ENCODE measurements at places on chromosomes 3 and 15.

DNA sequence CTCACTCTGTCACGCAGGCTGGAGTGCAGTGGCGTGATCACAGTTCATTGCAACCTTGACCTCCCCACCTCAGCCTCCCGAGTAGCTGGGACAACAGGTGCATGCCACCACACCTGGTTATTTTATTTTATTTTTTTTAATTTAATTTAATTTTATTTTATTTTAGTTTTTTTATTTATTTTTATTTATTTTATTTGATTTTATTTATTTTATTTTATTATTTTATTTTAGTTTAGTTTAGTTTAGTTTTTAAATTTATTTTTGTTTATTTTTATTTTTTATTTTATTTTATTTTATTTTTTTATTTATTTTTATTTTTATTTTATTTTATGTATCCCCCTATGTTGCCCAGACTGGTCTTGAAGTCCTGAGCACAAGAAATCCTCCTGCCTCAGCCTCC lies 202.3 kb upstream of the SLCO3A1 start:
- DNase-seq: no peak

GRCh38 chr15:52308446-52309153 lies 13.0 kb upstream of the MYO5C start:
- DNase-seq: no peak

DNA sequence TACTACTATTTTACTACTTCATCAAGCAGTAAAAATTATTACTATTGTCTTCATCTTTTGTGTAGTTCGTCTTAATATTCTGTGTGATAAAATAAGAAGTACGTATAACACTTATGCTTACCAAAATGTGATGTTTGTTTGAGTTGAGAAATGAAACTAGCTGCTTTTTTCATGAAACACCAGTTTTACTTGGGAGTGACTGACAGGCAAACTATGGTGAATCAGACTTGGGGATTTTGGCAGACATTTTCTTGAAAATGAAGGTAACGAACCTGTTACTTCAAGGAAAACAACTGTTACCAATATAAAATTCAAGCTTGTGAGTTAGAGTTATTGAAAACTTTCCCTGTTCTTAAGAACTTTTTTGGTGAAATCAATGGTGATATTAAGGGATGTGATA lies 10.3 kb downstream of the U2SURP start:
- no peak for DNase-seq

GRCh38 chr15:52789601-52790168 lies 451 bp downstream of the ONECUT1 start:
- DNase-seq: no peak

DNA sequence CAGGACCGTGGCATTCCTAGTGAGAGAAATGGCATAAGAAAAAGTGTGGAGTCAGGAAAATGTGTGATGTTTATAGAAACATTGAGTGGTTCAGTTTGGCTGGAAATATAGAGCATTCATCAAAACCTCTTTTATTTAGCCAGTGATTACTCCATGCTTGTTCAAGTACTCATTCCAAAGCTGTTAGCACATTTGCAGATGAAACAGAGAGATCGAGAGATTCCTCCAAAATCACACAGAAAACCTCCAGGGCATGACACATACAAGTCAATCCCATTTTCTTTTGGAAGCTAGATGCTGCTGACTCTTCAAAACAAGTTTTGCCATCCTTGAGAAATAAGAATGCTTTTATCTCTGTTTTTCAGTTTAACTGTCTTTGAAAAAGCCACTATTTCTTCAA lies 11.5 kb upstream of the MB21D2 start:
- no peak for DNase-seq

DNA sequence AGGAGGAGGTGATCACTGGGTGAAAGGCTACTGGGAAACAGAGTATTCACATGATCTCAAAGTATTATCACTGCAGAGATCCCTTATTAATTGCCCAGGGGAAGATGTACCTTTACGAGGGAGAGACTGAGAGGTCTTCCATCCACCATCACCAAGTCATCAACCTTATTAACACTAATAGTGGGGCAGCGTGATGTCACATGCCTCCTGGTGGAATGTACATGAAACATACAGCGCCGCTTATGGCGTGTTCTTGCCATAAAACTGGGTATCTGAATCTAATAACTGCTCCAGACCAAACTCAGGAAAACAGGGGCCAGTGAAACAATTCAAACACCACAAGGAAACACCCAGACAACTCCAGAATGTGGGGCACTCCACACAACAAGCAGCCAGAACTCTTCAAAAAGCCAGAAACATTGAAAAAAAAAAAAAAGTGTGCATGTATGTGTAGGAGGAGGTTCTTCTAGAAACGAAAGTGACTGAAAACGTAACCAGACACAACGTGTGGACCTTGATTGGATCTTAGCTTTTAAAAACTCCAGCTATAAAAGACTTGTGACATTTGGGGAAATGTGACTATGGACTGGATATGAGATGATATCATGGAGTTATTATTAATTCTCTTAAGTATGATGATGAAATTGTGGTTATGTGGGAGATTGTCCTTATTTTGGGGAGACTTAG lies 4.6 kb downstream of the STIMATE start:
- DNase-seq: peak; percentile 50

DNA sequence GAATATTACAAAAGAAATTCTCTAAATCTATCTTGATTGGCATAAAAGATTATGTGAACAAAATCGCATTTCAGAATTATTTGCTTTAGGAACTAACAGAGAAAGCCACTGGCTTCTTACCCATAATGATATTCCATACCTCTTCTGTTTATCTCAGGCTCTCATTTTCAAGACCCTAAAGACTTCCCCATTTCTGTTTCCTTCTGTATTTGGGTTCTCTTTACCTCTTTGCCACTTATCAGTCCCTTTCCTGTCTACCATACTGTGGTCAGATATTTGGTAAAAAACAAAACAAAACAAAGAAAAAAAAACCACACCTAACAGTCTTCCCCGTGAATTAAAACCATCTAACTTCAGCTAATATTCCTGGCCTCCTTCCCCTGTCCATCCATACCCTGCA lies 108.5 kb downstream of the LRRC28 start:
- no peak for DNase-seq

DNA sequence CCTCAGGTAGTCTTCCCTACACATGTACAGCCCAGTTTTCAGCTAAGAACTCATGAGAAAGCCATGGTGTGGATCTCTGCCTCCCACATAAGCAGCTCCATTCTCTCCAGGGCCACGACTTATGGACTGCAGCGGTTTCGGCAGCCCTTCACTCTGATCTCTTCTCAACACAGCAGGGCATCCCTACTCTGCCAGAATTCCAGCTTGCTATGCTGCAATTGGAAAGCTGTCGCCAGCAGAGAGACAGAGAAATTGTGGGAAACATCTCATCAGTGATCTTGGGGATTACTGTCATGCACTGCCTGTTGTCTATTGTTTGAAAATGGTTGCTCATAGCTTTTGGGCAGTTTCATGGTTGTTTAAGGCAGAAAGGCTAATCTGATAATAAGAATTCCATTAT lies 11.9 kb upstream of the BLM start:
- no peak for DNase-seq

GRCh38 chr15:32886459-32886858 lies 168.7 kb downstream of the GREM1 start:
- DNase-seq: no peak

- no peak for DNase-seq
Observed at GRCh38 chr3:152374262-152374990, 105.7 kb downstream of the MBNL1 start.

DNA sequence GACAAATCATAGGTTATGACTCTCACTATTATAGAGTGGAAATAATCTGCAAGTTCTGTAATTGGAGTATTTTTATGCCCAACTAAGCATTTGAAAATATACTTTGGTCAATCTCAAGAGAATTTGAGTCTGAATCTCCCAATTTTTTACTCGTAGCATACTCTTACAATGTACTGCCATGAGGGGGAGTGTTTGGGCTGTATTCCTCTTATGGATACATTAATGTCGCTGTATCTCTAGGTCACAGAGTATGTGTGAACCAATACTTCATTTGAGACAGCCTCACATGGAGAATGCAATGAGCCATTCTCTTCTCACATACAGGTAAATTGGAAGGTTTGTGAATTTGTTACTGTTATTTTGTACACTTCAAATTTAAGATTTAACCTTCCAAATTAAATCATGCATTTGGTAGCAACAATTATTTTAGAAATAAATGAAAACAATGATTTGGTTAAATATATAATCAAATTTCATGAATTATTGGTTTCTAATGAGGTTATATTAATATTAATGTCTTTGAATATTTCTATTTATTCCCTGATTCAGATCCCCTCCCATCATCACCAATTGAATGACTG lies 5.5 kb upstream of the CD200 start:
- DNase-seq: peak; percentile 74

DNA sequence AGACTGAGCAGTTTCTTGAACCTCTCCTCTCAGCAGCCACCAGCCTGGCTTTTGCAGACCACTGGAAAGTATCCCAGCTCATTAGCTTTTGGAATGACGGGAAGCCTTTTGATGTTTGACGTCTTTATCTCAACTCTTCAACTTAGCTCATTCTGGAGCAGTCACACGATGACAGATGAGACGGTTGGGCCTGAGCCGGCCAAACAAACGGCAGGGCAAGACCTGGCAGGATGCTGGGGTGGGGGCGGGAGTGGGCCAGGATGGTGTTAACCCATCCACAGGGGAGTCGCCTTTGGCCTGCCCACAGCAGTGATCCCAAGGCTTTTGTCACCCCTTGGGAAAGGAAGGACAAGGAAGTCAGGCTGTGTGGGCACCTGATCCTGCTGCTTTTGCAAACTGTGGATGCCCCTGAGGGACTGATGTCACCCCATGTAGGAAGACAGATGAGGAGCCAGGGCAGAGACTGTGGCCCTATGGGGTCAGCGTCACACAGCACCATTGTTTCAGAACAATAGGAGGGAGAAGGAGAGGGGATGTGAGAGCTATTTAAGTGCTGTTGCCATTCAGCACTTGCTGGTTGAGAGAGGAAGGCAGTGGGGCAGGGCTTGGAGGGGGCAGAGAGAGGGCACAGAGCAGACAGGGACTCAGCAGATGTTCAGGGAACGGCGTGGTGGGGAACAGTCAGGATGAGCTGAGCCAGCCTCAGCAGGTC lies 121.9 kb upstream of the CTDSPL start:
- DNase-seq: no peak

GRCh38 chr3:129985113-129985512 lies 10.6 kb downstream of the TRH start:
- DNase-seq: no peak

- no peak for DNase-seq
Observed at GRCh38 chr15:94526071-94526689, 294.8 kb downstream of the MCTP2 start.

DNA sequence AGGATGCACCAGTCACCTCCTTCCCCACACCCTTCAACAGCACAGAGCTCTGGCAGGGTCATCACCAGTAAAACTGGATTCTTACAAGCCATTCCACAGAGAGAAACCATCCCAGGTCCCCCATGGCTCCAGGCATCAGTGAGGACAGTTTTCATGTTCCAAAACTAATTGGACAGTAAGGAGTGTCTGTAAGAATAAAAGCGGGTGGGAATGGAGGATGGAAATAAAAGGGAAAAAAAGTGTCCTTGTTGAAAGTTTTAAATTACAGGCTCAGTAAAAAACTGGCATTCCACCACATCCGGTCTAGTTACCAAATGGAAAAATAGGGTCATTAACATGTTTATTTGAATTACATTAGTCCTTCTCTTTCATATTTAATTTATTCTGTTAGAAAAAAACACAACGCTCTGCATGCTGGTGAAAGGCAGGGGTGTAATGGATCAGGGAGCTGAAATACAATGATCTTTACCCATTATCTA lies 117.4 kb downstream of the TIGIT start:
- no peak for DNase-seq

DNA sequence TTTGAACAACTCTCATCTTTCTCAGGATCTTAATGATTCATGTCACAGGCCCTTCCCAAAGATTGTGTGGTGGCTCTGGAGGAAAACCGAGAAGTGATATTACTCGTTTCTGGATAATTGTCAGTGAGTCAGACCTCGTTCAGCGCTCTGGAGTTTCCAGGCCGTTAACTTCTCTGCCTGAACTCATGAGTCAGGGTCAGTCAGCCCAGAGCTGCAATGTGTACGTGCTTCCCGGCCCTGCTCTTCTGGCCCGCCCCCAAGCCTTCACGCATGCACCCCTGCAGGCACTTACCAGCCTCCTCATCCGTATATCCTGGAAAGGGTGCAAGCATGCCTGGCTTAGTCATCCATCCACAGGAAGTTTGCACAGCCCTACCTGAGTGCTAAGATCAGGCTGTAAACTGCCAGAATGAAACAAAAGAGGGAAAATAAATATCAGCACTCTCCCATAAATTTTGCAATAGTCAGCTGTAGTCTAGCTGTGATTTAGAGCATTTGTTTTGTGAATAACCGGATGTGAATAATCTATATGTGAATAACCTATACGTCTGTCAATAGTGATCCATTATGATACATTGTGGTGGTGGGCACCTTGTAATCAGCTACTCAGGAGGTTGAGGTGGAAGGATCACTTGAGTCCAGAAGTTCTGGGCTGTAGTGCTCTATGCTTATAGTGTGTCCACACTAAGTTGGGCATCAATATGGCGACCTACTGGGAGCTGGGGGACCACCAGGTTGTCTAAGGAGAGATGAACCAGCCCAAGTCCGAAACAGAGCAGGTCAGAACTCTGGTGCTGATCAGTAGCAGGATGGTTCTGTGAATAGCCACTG lies 35.3 kb upstream of the SEMA4B start:
- DNase-seq: peak; percentile 6

GRCh38 chr15:29670998-29671981 lies 151.0 kb downstream of the TJP1 start:
- DNase-seq: no peak

DNA sequence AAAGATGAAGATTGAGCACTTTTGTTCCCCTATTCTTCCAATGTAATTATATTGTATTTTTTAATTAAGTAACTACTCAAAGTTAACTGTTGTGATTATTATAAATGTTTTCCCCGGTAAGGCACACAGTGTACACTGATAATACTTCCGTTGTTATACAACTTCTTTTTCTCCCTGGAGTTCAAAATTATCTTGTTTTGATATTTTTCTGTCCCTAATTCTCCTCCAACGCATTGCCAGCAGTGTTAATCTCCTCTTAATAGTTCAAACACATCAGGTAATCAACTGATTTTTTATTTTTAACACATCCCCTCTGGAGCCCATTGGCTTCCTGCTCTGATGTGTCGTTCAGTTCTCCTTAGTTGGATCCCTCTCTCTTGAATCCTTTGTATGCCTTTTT lies 32.3 kb upstream of the MFSD1 start:
- no peak for DNase-seq

GRCh38 chr3:15385901-15386653 lies 41.3 kb downstream of the METTL6 start:
- DNase-seq: no peak

DNA sequence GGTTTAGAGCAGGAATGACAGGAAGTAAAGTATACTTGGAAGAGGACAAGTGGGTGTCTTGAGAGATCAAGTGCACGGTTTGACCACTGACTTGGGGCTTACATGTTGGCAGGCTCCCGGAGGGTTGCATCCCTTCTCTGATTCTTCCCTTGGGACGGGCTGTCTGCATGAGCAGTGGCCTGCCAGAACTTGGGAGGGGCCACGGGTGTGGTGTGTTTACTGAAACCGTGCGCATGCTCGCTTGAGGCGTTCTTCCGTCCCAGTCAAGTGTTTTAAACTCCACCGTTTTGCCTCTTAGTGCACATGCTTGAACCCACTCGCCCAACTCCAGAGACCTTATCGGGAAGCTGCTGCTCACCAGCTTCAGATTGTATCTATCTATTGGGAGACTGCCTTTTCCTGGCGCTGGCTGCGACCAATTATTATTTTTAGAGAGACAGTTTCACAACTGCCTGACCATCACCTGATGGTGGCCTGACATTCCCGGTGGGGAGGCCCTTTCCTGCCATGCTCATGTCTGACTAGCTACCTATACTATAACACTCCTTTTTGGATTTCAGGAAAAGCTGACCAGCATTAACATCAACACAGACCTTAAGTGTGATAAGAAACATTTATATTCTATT lies 14.9 kb upstream of the C3orf22 start:
- DNase-seq: no peak

Data from CD4-positive, alpha-beta T cell treated with Interleukin-2 at 100 ng/mL for 4 hours (primary cell).